Activated CD4-positive, alpha-beta T cell treated with anti-CD3 and anti-CD28 coated beads, Interleukin-2, amount 50 U/mL, for 24 hours (primary cell): ENCODE measurements at places on chromosomes 13 and 19.

- no peak for DNase-seq
Measured at GRCh38 chr13:42420304-42420703, 148.4 kb downstream of the AKAP11 start.

GRCh38 chr13:23679220-23679619 is 109.0 kb downstream of the TNFRSF19 start:
- DNase-seq: no peak

GRCh38 chr13:112803422-112803821 is 113.6 kb downstream of the ATP11A start:
- no peak for DNase-seq

- no peak for DNase-seq
Measured at GRCh38 chr13:47932950-47933923, 67.8 kb downstream of the SUCLA2 start.
